ENCODE measurements at places on chromosomes 2 and 18.
A peak's percentile ranks its signal among the peaks of the same experiment; 100 is the strongest.

DNA sequence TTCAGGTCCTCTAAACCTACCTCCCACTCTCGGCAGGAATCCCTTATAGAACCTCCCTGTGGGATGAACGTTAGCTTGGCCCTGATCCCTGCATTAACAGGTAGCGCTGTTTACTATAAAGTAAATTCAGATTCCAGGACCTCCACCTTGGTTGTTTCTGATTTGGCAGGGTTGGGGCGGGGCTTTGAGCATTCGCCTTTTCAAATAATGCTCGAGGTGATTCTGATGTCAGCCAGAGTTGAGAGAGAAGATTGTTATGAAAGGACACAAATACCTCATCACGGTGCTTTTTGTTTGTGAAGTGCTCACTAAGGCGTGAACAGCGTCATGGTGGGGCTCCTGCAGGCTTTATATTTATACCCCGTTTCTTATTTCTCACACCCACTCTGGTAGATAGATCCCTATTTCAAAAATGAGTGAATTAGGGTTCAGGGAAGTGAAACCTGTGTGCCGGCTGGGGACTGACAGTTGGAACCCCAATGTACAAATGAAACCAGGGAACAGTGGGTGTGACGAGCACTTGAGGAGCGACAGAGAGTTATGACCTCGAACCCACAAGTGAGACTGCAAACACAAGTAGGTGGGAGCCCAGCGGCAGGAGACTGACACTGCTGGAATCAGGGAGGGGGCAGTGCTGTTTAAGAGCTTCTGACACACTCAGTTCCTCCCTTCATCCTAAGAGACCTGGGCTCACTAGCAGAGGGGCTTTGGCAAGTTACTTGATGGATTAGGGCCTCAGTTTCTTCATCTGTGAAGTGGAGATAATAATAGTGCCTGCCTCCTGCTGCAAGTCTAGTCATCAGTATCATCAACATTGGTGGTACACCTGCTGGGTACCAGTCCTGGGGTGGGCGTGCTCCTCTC is 14.2 kb upstream of the CXCR4 start:
- peak; percentile 85 for DNase-seq

DNA sequence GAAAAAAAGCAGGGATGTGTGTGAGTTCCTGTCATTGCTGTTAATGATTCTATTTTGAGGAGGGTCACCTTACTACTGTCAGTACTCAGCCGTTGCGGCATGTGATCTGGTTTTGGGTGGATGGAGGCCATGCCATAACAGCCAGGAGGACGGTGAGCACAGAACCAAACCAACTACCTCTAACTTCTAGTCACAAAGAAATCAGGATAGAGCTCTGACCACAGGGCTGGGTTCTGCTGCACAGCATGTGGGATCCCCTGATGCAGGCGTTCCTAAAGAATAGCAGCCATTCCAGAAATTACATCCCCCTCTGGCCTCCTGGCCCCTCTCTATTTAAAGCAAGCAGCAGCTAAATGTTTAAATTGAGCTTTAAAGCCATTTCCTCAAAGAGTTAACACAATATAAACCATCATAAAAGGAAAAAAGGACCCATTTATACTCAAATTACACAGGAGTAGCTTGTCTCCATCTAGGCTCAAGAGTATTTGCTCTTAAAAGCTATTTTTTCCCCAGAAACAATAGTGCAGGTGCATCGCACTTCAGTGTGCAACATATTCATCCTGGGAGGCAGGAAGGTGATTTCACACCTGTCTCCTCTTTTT is 786.4 kb downstream of the RNF144A start:
- no peak for DNase-seq

DNA sequence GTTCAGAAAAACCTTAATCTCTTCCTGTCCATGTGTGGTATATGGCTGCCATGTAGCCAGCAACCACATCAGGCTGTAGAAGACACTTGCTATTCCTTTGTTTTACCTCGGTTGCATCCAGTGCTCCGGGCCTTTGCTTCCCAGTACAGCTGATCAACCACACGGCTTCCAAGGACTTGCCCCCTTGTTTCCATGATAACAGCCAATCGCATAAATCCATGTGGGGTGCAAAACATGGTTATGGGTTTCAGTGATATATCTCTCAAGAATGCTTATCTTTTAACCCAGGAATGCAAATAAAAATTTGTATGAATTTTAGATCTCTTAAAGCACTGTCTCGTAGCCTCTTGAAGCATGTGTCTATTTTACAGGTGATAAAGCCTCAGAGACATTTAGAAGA is 118.3 kb downstream of the MGAT5 start:
- DNase-seq, result no peak

GRCh38 chr2:128073278-128073677 is 17.7 kb upstream of the UGGT1 start:
- no peak for DNase-seq

Data from activated CD4-positive, alpha-beta T cell treated with anti-CD3 and anti-CD28 coated beads, Interleukin-2, amount 10 ng/mL, durations not matched to agents 7 days and 5 days (primary cell).